NCI-H1048 (cell line): ENCODE measurements at places on chromosomes 7 and 10.

- DNase-seq, result no peak
Observed at GRCh38 chr7:139771001-139771956, 6.5 kb downstream of the HIPK2 start.

DNA sequence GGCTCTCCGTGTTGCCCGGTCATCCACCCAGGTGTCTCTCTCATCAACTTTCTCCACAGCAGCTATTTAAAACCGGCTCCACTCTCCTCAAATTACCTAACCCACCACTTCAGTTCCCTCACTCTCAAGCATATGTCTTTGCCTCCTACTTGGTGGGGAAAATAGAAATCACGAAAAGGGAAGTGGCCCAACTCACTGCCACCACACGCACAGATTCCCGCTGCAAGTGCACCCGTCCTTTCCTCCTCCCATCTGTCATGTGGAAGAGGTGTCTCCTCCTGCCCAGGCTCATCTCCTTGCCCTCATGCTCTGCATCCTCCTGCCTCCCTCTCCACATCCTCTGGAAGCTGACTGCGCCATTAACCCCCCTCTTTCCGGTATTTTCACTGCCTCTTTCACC lies 80.8 kb upstream of the MKX start:
- no peak for DNase-seq

GRCh38 chr10:137031-137430 lies 1.8 kb downstream of the ZMYND11 start:
- no peak for DNase-seq

DNA sequence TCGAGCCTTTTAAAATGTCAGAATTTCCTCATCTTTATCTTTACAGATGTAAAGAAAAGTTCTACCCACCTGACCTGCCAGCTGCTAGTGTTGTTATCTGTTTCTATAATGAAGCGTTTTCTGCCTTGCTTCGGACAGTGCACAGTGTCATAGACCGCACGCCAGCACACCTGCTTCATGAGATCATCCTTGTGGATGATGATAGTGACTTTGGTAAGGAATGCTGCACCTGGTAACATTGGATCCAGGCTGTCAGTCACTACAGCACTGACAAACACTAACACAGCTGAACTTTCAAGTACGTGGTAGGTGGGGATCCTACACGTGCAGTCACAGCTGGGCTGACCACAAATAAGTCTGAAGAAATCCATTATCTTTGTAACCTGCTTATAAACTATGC lies 77.6 kb downstream of the GALNT11 start:
- DNase-seq, result no peak

DNA sequence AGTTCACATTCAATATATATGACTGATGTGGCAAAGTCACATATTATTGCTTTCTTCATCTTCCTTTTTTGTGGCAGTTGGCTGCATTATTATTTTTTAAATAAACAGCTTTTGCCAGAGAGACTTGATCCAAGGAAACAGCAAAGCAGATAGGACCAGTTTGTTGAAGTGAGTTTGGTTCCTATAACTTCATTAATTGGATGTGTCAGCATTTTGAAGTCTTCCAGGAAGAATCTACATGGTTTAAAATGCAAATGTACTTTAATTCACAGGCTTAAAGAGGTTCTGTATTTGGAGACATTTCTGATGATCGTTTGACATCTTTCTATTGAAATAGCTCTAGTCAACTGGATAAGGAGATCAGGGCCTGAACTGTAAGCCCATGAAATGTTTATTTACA lies 13.2 kb downstream of the UBE2D1 start:
- DNase-seq, result no peak

DNA sequence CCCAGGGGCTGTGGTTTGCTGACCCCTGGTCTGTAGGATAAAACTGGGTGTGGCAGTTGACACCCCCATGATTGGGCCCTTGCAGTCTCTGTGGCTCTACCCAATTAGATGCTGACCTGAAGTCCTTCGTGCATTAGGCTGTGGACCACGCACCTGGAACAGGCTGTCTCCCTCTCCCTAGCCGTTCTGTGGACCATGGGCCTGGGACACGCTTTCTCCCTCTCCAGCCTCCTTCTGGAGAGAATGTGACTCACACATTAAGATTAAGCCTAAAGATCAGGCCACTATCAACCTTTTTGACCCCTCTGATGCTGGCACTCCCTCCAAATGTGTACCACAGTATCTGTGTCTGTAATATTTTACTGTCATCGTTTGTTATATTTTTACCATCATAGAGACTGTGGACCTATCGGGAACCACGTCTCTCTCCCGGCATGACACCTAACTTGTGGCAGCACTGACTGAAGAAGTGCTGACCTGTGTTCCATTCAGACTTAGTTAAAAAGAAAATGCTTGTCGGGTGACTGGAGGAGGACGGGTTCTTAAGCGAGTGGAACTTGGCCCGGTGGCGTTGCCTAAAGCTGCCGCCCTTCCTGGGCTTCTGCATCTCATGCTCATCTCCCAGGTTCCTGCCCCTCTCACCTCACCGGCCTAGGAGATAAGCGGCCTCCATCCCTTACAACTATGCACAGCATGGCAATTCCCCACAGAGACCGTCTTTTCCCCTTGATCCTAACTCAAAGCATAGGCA lies 92.8 kb downstream of the WDR37 start:
- DNase-seq, result no peak

- DNase-seq, result no peak
Observed at GRCh38 chr7:29000717-29001076, 42.6 kb upstream of the TRIL start.

- DNase-seq, result no peak
Observed at GRCh38 chr10:103333934-103334520, 16.9 kb downstream of the PCGF6 start.

DNA sequence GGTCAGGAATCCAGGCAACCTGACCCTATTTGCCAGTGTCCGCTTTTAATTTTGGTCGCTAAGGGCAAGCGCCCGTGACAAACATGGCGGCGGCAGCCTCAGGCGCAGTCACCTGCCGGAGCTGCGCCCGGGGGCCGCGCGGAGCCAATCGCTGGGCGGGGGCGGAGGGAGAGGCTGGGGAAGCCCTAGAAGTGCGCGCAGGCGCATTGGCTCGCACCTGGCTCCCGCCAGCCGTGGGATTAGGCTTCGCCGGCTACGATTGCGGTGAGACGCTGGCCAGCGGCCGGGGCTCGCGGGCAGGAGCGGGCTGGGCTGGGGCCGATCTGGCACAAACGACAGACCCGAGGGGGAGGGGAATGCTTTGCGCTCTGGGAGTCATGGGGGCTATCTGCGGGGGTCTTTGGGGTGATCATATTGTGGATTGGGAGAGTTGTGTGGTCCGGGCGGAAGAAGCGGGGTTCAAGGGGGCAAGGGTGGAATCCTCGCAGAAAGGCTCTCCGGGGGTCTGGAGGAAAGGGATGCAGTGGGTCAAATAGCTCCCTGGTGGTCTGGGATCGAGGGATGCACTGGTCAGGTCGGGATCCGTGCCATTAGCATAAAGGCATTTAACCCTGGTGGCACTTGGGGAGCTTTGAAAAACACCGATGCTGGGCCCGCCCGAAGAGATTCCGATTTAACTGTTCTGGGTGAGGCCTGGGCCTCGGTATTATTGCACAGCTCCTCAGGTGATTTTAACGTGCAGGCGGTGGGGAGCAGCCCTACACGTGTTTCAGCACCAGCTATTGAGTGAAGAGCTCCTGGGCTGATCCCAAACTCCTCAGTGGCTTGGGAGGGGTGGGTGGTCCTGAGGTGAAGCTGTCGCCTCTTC lies 10.1 kb upstream of the C10orf95 start:
- DNase-seq, result peak; percentile 76

DNA sequence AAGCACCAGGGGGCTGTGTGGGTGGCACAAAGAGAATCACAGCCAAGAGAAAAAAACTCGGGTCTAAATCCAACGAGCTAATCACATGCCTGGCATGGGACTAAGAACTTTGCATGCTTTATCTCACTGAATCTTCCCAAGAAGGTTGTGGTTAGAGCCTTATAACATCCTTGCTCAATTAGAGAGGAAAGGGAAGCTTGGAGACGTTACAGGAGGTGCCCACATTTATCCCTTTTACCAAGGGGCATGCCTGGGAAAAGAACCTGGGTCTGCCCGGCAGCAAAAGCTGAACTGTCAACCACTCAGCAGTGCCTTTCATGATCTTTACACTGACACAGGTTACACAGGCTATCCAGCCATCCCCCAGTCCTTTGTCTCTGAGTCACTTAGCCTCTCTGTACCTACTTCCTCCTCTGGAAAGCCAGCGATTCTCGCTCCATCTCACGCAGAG lies 190.1 kb downstream of the PRPF18 start:
- DNase-seq, result no peak

DNA sequence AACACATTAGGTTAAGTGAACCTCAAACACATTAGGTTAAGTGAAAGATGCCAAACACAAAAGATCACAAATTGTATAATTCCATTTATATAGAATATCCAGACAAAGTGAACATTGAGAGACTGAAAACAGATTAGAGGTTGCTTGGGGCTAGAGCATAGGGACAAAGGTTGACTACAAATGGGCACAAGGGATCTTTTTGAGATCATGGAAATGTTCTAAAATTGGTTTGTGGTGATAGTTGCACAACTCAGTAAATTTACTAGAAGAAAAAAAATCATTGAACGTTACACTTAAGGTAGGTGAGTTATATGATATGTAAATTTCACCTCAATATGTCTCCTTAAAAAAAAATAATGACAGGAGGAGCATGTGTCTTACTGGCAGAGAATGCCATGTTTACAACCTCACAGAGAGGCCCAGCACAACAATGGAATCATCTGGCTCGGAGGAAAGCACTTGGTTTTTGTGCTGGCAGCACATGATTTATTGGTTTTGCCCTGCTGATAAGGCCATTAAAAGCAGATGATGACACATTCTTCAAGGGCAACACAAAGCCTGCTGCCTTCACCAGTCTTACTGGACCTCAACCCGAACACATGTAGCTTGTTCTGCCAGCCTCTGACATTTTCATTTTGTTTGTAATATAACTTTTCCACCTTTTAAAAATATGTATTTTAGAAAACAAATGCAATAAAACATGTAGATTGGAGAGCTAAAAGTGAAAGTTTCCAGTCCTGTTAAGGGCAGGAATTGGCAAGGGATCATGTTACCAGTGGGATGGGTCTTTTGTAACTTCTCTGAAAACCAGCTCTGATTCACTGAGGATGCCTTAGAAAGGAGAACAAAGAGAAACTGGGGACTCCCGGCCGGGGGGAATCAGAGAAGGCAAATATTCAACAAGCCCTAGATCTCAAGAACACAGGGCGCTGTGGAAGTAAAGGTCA lies 11.9 kb upstream of the LMOD2 start:
- no peak for DNase-seq

DNA sequence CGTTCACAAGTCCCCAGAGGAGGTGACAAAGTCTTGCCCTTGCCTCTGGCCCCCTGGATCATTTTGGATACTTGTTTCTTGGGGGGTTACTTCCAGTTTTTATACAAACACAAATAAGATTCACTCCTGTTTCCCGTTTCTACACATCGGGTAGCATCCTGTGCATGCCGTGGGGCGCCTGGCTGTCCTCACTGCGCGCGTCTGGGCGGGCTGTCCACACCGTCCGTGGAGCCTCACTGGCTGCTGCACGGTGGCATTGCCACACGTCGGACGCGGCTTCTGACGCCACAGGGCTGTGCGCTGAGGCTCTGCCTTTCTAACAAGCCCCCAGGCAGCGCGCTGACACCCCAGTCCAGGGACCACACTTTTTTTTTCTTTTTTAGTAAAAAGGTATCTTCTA lies 18.4 kb downstream of the BNIP3 start:
- no peak for DNase-seq

DNA sequence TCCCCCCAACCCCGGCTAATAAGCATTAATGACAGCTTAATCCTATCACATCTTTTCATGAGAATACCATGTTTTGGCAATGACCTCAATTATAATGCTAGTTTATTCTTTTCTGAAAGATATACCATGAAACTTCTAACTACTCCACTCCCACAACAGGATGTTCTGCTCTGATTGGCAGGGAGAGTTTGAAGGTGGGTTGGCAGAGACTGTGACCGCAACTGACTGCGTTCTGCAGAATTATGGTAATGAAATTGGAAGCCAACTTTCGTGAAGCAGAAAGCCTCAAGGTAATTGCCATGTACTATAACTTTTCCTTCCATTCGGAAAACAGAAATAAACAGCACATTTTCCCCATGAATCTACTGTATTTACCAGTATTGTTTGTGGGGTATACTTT lies 288.2 kb upstream of the SEMA3D start:
- DNase-seq, result no peak
